ENCODE measurements at places on chromosomes 7 and 10.

- DNase-seq: no peak
Measured at GRCh38 chr10:116251602-116252395, 21.2 kb downstream of the GFRA1 start.

DNA sequence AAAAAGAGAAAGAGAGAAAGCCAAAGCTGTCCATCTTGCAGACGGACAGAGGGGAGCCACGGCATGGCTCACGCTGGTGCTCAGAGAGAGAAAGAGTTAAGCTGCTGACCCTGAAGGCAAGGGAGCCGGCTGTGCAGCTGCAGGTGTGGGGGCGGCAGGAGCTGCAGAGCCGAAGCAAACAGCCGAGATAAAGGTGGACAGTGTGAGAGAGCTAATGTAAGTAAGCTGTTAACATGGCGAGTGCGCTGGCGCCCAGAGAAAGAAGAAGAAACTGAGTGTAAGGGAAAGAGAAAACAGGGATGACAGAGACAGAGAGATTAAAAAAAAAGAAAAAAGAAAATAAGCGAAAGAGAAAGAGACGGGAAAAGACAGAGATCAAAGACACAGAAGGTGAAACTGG, 18.2 kb downstream of the COL17A1 start:
- no peak for DNase-seq

- no peak for DNase-seq
Measured at GRCh38 chr10:44774676-44775401, 136.3 kb upstream of the TMEM72 start.

DNA sequence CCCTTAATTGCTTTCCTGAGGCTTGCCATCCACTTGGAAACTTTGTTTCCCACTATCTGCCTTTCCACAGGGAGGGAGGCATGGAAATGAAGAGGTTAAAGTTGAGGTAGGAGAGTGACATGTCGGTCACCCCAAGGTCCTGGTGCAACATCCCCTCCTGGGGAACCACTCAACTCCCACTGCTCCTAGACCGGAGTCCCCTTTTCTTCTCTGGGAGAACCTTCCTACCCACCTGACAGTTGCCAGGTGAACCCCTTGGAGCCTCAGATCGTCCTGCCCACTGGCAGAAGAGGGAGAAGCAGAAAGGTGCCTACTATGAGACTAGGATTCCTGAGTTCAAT, 21.7 kb downstream of the IMPDH1 start:
- DNase-seq: no peak

DNA sequence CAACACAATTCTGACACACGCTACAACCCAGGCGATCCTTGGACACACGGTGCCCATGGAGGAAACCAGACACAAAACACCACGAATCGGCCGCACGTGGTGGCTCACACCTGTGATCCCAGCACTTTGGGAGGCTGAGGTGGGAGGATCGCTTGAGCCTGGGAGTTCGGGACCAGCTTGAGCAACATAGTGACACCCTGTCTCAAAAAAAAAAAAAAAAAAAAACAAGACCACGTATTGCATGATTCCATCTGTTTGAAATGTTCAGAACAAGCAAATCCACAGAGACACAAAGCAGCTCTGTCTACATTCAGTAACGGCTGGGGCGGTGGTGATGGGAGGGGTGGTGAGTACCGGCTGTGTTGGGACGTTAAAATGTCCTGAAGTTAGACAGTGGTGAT, 25.2 kb downstream of the ADAP1 start:
- DNase-seq: no peak

- no peak for DNase-seq
Measured at GRCh38 chr7:140676306-140676705, 3.6 kb downstream of the ADCK2 start.
